Retinal pigment epithelial cell (primary cell): ENCODE measurements at places on chromosomes 12 and 14.

DNA sequence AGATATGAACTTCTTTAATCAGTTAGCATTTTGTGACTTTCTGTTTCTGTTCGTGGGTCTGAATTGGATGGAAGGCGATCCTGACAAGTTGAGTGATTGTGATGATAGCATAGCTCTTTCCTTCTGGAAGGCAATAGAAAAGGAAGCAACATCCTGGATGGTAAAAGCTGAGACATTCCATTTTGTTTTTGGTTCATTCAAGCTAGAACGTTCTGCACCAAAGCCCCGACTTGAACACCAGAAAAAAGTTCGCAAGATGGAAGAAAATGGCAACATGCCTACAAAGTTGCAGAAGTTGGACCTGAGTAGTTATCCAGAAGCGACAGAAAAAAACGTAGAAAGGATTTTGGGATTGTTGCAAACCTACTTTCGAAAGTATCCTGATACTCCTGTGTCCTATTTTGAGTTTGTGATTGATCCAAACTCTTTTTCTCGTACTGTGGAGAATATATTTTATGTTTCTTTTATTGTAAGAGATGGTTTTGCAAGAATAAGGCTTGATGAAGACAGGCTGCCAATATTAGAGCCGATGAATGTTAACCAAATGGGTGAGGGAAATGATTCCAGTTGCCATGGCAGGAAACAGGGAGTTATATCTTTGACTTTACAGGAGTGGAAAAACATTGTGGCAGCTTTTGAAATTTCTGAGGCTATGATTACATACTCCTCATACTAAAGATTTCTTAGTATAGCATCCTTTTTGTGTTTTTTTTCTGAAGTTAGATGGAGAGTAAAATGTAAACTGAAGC, 896 bp downstream of the EID3 start:
- no peak for DNase-seq

DNA sequence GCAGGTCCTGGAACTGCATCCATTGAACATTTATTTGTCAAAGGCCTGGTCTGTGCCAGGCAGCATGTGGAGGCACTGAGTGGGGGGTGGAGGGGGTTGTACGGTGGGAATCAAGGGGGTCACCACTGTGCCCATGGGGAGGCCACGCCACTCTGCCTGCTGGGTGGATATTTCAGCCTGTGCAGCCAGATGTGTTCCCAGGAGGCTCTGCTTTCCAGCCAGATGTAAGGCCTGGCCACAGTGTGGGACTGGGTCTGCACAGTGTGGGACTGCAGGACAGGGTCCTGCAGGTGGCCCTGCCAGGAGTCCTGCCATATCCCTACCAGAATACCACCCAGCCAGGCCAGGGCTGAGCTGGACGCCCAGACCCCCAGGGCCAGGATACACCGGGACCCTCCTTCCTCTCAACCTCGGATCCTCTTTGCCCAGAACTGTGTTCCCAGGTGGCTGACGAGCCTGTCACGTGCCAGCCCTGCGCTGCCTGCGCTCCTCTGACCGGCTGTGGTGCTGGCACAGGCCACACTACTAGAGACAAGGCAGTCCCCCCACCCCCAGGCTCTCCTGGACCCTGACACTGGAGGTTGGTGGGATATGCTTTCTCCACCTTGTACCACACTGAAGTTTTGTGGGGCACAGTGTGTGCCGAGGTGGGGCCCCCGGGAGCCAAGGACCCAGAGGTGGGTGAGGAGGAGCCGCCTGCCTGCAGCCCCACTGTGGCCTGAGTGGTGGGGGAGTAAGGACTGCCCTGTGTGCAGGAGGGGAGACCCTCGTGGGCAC, 17.5 kb downstream of the XRCC3 start:
- no peak for DNase-seq

GRCh38 chr12:59121451-59121850, 201.1 kb upstream of the LRIG3 start:
- DNase-seq: no peak

GRCh38 chr12:13702381-13702780, 279.0 kb downstream of the GRIN2B start:
- DNase-seq: no peak

- peak; percentile 27 for DNase-seq
These were observed 125.3 kb downstream of the WIF1 start for GRCh38 chr12:64995816-64996215.

GRCh38 chr12:5008661-5009060, 35.0 kb upstream of the KCNA5 start:
- no peak for DNase-seq

DNA sequence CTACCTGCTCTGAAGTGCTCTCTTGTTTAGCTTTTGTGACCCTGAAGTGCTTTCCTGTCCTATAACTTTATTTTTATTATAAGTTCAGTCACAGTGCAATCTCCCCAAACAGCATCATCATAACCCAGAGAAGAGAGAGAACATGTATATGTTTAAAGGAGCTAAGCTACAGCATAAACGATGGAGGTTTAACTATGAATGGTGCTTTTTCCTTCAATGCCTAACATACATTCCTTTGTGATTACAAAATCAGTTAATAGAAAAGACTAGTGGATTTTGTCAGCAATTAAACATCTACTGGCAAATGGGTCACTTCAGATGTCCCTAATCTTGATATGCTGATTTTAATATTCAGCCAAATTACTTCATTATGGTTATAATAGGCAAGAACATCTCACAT, 46.4 kb downstream of the ZFYVE21 start:
- DNase-seq: no peak

DNA sequence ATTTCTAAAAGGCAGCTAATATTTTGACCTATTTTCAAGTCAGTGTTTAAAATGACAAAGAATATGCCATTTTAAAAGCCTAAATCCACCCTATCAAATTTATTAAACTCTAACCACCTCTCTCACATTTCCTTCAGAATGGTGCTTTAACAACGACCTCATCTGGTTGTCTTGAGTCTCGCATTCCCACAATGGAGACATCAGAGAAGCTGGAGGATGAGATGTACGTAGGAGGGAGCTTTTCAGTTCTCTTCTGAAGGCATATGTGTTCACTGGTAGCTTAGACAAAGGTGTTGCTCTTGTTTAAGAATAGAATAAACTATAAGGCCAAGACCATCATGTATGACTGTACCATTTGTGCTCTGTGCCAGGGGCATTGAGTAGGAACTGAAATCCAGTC, 82.9 kb downstream of the BCL2L14 start:
- DNase-seq: no peak

DNA sequence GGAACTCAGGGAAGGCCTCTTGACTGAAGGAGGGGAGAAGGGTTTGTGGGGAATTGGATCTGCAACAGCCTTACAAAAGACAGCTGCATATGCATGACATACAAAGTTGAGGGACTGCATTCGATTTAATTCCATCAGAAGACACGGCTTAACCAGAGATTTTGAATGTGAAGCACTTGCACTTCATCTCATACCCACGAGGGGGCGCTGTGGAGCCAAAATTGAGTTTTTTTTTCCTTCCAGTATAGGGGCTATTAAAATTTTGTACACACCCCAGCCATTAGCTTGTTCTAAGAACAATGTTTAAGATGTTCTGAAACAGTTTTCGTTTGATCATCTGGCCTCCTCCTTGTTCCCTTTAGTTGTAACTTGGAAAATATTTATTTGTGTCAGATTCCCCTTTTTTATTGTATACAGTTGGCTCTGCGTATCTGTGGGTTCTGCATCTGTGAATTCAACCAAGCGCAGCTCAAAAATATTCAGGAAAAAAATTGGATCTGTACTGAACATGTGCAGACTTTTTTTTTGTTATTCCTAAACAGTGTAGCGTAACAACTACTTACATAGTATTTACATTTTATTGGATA, 1.6 kb downstream of the SUDS3 start:
- no peak for DNase-seq

- no peak for DNase-seq
These were observed 336.3 kb downstream of the BMP4 start for GRCh38 chr14:53620317-53620716.

- no peak for DNase-seq
These were observed 64.9 kb downstream of the FBXO34 start for GRCh38 chr14:55336162-55336561.

- DNase-seq: no peak
These were observed 240.4 kb upstream of the MGAT4C start for GRCh38 chr12:86496595-86496994.

DNA sequence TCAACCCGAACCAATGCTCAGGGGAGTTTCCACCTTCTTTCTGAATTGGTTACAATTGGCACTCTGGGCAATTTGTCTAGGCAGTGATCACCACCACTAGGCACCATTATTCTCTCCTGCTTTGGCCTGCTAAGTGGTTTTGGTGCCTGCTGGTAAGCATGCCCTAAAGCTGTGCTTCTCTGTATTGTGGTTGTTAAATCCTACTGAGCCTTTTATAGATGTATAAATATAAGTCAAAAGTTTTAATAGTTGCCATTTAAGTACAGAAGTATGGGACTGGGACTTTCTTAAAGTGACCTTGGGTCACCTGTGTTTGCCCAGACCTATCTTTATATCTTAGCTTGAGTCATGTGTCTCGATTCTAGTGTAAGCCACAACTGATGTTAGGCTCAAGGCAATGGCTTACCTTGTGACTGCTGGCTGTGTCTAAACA, 475.9 kb downstream of the SLC16A7 start:
- no peak for DNase-seq

DNA sequence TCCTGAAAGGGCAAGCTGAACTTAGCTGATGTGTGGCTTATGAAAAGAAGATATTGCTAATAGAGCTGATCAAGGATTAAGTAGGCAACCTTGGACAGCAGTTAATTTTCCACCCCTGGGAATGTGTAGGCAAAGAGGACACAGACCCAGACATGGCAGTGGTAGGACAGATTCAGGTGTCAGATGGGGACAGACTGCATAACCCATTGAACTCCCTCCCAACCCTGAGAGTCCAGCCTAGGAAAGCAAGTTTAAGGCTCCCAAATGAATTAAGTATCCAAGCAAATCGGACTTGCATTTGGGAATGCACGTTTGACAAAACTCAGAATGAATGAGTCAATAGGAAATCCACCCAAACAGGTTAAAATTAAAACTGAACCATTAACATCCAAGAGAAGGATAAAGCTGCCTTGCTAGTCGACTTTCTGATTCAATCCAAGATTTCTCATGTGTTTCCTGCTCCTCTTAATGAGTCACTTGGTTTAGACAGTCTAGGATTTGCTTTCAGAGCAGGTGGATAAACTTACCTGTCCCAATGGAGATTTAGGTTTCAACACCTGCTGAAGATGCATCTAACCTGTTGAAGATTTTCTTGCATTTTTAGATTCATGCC, 385.4 kb downstream of the CCDC91 start:
- DNase-seq: no peak

GRCh38 chr14:53236708-53237107, 83.6 kb upstream of the DDHD1 start:
- DNase-seq: no peak

GRCh38 chr12:99809909-99810308, 162.4 kb downstream of the GARIN6 start:
- no peak for DNase-seq

GRCh38 chr12:24423611-24424010, 474.1 kb upstream of the SOX5 start:
- DNase-seq: no peak

DNA sequence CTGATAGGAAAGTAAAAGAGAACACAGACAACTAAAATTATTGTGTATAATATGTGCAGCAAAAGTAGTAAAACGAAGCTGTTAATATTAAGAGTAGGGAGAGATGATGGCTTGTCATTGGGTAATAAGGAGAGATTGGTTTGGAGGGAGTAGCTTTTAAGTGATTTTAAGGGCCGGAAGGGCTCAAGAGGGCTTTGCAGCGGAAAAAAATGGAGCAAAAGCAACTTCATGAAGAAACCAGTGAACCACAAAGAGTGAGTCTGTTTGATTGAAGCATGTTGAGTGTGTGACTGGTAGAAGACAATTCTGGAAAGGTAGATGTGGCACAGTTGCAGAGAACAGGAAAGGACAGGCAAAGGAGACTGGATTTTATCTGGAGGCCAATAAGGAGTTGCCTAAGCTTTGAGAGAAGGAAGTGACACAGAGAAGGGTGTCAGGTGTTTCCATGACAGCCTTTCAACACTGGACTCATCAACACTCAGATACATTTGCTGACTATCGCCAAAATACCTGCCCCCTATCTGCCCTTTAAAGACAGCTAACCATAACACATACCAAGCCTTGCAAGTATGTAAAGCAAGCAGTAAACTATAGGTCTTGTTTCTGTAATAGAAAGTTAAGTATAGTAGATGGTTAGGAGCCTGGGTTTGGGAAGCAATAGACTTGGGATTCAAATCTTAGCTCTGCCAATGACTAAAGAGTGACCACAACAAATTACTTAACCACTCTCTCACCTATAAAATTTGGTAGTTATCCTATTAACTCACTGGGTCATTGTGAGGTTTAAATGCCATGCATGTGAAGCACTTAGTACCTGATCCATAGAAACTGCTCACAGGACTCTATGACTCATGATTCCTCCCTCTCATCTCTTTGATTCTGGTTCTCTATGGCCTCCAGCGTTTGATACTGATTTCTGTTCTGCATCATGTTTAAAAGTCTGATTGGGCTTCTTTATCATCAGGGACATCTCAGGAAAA, 117.3 kb upstream of the LMNTD1 start:
- no peak for DNase-seq
